Naive thymus-derived CD8-positive, alpha-beta T cell (primary cell): ENCODE measurements at places on chromosomes 7 and 10.

GRCh38 chr7:230274-230673 is 37.9 kb downstream of the FAM20C start:
- no peaks in the 10 kb centered on the region for H3K4me1 ChIP-seq
- no peak overlapping the region for H3K4me3 ChIP-seq
- H3K27ac ChIP-seq: no peak overlapping the region
- H3K36me3 ChIP-seq: no peaks in the 10 kb centered on the region
- DNase-seq: no peak

GRCh38 chr7:98354511-98355249 is 46.2 kb downstream of the BAIAP2L1 start:
- H3K27me3 ChIP-seq: no peaks in the 10 kb centered on the region
- DNase-seq: no peak
- H3K27ac ChIP-seq: no peak overlapping the region

GRCh38 chr7:37218956-37219355 is 229.7 kb downstream of the ELMO1 start:
- H3K36me3 ChIP-seq: peaks cover 59% of the 10 kb centered on the region
- H3K4me3 ChIP-seq: no peak overlapping the region
- peak overlapping the region; percentile 80 for H3K27ac ChIP-seq
- no peaks in the 10 kb centered on the region for H3K4me1 ChIP-seq

GRCh38 chr7:31767686-31768358 is 80.8 kb downstream of the PPP1R17 start:
- no peaks in the 10 kb centered on the region for H3K4me1 ChIP-seq
- no peak overlapping the region for H3K4me3 ChIP-seq
- H3K27me3 ChIP-seq: peaks cover 6% of the 10 kb centered on the region
- no peaks in the 10 kb centered on the region for H3K36me3 ChIP-seq

GRCh38 chr10:24551161-24551560 is 172.5 kb downstream of the ARHGAP21 start:
- no peaks in the 10 kb centered on the region for H3K36me3 ChIP-seq
- no peak overlapping the region for H3K4me3 ChIP-seq
- no peak overlapping the region for H3K27ac ChIP-seq
- peaks cover 2% of the 10 kb centered on the region for H3K27me3 ChIP-seq

- no peak overlapping the region for H3K4me3 ChIP-seq
- peaks cover 7% of the 10 kb centered on the region for H3K27me3 ChIP-seq
- DNase-seq: no peak
- H3K4me1 ChIP-seq: no peaks in the 10 kb centered on the region
Observed at GRCh38 chr7:97480772-97481390, 251.0 kb upstream of the TAC1 start.

DNA sequence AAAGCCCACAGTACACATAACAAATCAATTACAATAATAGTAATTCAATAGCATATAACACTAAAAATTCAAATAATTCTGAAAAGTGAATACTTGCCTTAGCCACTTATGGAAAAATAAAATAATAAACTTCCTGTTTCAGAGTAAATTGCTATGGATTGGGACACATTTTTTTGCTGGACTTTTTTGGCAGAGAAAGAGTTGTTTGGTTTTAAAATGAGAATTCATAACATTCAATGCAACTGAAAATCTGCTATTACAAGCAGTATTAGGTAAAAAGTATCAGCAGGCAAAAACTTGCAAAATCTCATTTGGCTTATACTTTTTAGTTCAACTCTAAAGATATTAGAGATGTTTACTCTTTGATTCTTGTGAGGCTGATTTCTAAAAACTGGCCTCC is 141.7 kb downstream of the NRCAM start:
- no peak overlapping the region for H3K4me3 ChIP-seq
- no peak for DNase-seq
- peaks cover 25% of the 10 kb centered on the region for H3K36me3 ChIP-seq
- H3K27me3 ChIP-seq: no peaks in the 10 kb centered on the region
- H3K4me1 ChIP-seq: peaks cover 3% of the 10 kb centered on the region

GRCh38 chr7:630111-630511 is 96.4 kb upstream of the DNAAF5 start:
- no peak for DNase-seq
- H3K4me3 ChIP-seq: no peak overlapping the region
- peaks cover 2% of the 10 kb centered on the region for H3K36me3 ChIP-seq
- no peak overlapping the region for H3K27ac ChIP-seq
- H3K4me1 ChIP-seq: peaks cover under 1% of the 10 kb centered on the region

- DNase-seq: no peak
- H3K4me3 ChIP-seq: no peak overlapping the region
- peaks cover 10% of the 10 kb centered on the region for H3K27me3 ChIP-seq
- peaks cover 1% of the 10 kb centered on the region for H3K4me1 ChIP-seq
Observed at GRCh38 chr7:43491984-43492383, 90.9 kb upstream of the STK17A start.

- peaks cover 66% of the 10 kb centered on the region for H3K4me1 ChIP-seq
- DNase-seq: no peak
- H3K27ac ChIP-seq: peak overlapping the region; percentile 35
- H3K27me3 ChIP-seq: no peaks in the 10 kb centered on the region
Observed at GRCh38 chr10:109913306-109913892, 9.9 kb downstream of the XPNPEP1 start.

GRCh38 chr10:64379898-64380297 is 858.7 kb downstream of the REEP3 start:
- no peaks in the 10 kb centered on the region for H3K4me1 ChIP-seq
- no peak overlapping the region for H3K4me3 ChIP-seq
- no peak for DNase-seq
- no peaks in the 10 kb centered on the region for H3K36me3 ChIP-seq

- no peak overlapping the region for H3K27ac ChIP-seq
- no peak for DNase-seq
- no peaks in the 10 kb centered on the region for H3K4me1 ChIP-seq
Observed at GRCh38 chr10:21263263-21263803, 262.1 kb downstream of the SKIDA1 start.
